ENCODE measurements at places on chromosomes 1 and 21.

DNA sequence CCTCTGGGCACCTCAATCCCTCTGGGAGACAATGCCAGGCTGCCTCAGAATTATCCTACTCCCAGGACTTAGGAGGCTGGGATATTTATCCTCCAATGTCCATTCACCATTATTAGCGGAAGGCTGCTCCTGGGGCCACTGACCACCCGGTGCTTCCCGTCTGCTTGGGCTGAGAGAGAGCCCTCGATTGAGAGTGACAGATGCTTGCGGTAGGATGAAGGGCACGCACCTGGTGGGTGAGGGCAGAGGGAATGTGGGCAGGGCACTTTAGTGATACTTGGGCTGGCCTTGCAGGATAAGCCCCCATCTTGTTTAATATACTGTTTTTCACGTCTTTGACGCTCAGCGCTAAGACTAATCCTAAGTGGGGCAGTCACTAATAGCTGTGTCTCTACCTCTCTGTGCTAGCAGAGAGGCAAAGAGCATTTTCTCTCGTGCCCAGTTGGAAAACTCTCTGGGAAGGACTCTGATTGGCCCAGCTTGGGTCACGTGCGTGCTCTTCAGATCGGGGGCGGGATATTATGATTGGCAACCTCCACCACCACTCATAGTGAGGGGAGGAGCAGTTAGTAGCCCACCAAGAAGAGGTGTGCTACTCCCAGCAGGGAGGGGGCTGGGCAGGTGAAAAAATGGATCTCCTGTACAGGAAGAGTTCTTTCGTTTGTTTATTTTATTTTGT lies 10.6 kb upstream of the PARS2 start:
- no peak for DNase-seq

- DNase-seq = no peak
These were observed 59.5 kb upstream of the KCNA3 start for GRCh38 chr1:110734133-110734680.

DNA sequence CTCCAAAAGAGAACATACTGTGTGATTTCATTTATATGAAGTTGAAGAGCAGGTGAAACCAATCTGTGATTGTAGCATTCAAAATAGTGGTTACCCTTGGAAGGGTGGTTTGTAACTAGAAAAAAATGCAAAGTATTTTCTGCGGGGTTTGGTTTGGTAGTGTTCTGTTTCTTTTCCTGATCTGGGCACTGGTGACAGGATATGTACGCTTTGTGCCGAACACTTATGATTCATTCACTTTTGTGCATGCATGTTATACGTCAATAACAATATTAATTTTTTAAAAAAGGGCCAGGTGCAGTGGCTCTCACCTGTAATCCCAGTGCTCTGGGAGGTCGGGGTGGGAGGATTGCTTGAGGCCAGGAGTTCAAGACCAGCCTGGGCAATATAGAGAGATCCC lies 63.8 kb downstream of the CD34 start:
- no peak for DNase-seq

GRCh38 chr1:235759336-235759735 lies 107.4 kb downstream of the LYST start:
- no peak for DNase-seq

DNA sequence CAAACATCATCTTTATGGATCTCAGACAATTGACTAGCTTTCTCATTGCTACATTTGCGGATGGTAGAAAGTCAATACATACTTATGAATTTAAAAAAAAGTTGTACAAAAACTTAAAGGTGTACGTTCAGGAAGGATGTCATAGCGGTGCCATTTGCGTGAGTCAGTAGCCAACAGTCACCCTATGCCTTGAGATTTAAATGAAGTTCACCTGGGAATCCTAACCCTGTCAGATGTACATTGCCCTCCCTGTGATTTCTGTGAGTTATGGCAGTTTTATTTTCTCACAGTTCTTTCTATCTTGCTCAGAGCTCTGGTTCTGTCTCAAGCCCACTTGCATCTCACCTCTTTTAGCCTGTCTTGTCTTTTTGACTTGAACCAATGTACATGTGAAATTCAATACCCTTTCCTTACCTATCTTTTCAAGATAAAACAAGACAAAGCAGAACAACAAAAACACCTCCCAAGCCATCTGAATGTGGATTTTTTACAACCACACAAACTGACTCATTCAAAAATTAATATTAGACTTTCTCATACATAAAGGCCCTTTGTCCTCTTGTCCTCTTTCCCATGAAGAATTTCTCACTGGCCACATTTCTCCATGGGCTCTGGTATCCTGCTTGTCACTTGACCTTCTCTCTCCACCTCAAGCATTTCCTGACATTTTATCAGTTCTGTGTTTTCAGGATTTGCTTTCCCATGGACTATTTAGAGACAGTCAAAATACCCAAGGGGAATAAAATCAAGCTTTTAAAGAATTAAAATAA lies 25.3 kb upstream of the ZNF697 start:
- no peak for DNase-seq

GRCh38 chr1:156153362-156153761 lies at the start of gene SEMA4A:
Gene SEMA4A (plus strand): TSS chr1:156153585. CDS start chr1:156154579, 994 bp downstream.
- DNase-seq = no peak

- DNase-seq = no peak
These were observed 227.4 kb downstream of the SDCCAG8 start for GRCh38 chr1:243483071-243483771.

- DNase-seq = no peak
These were observed 33.1 kb downstream of the MAP3K7CL start for GRCh38 chr21:29163341-29164115.

GRCh38 chr1:43841321-43842174 lies 92.1 kb upstream of the ARTN start:
- no peak for DNase-seq
